Stimulated activated CD8-positive, alpha-beta memory T cell treated with anti-CD3 and anti-CD28 coated beads, Interleukin-15, amount 100 ng/mL, for 48 hours (primary cell): ENCODE measurements at places on chromosomes 13 and 19.

DNA sequence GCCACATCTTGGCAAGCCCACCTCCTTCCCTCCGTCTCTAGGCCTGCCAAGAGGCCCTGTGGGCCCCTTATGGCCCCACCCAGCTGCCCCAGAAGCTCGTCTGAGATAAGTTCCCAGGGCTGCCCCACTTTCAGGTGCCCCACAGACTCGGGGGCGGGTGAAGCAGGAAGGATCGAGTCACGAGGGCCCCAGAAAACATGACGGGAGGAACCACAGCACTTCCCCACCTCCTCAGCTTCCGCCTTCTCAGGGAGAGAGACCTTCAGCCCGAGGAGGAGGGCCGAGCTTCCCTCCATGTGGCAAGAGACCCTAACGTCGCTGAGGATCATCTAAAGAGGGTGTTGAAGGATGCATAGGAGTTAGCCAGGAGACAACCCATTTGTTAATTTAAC, 4.5 kb upstream of the IL12RB1 start:
- peak; percentile 83 for DNase-seq

GRCh38 chr13:57114945-57115344, 25.8 kb upstream of the PRR20A start:
- no peak for DNase-seq

DNA sequence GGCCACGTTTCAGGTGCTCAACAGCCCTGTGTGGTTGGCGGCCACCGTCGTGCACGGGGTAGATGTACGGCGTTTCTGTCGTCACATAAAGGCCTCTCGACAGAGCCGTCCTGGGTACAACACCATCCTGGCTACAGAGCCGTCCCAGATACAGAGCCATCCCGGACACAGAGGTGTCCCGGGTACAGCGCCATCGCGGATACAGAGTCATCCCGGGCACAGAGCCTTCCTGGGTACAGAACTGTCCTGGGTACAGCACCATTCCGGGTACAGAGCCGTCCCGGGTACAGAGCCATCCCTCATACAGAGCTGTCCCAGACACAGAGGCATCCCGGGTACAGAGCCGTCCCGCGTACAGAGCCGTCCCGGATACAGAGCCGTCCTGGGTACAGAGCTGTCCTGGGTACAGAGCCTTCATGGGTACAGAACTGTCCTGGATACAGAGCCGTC, 222.7 kb upstream of the SOX1 start:
- DNase-seq = no peak

- no peak for DNase-seq
Measured at GRCh38 chr19:16095071-16095571, 16.6 kb upstream of the RAB8A start.

- DNase-seq = no peak
Measured at GRCh38 chr19:535017-535835, 3.7 kb downstream of the CDC34 start.

- no peak for DNase-seq
Measured at GRCh38 chr13:43273362-43273761, 250.0 kb downstream of the DNAJC15 start.

GRCh38 chr13:87122551-87122950, 548.6 kb upstream of the SLITRK5 start:
- DNase-seq = no peak

DNA sequence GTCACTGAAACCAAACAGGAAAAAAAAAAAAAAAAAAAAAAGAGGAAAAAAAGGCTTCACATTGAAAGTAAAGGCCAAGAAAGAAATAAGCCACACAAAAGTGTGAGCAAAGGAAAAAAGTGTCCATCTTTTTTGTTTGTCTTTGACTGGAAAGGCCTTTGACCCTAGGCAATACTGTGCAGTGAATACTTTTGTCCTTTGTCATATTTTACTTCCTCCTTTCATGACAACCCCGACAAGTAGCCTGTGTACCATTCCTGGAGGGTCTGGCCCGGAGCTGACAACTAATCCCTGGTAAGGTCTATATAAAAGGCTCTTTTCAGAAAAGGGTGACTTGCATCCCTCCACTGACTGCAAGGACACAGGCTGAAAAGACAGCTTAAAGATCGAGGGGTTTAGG, 12.9 kb upstream of the MICU2 start:
- DNase-seq = no peak

GRCh38 chr13:58300974-58301681, 669.6 kb downstream of the PCDH17 start:
- DNase-seq = no peak

DNA sequence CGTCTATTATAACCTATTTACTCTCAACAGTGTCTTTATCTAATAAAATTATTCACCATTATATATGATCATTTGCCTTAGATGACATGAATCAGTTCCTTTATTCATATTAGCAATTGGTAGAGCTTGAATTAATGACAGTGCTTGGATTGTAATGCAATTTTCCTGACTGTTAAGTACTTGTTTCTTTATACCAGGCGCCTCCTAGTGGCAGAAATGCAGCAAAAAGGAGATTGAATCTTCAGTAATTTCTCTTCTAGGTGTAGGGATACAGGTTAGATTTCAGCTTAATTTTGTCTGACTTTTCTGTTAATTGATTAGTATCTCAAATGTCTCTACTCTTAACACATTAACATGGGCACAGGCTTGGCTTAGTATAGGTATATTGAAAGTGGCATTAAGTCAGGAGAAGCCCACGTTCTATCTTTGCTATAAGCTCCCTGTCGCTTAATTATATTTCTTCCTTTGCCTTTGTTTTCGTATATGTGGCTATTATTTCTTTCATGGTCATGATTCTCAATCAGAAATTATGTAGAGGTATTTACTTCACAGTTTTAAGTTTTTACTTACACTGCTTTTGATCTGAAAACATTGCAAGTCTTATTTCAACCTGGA, 9.1 kb upstream of the LHFPL6 start:
- DNase-seq = peak; percentile 9

DNA sequence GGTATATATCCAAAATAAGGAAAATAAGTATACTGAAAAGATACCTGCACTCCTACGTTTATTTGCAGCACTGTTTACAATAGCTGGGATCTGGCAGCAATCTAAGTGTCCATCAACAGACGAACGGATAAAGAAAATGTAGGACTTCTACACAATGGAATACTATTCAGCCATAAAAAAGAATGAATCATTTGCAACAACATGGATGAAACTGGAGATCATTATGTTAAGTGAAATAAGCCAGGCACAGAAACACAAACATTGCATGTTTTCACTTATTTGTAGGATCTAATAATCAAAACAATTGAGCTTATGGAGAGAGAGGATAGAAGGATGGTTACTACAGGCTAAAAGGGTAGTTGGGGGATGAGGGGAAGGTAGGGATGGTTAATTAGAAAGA, 494.0 kb downstream of the UQCRFS1 start:
- no peak for DNase-seq

GRCh38 chr19:5960005-5961001, 17.6 kb downstream of the RANBP3 start:
- DNase-seq = no peak

GRCh38 chr13:30971575-30971974, 39.1 kb downstream of the TEX26 start:
- no peak for DNase-seq

DNA sequence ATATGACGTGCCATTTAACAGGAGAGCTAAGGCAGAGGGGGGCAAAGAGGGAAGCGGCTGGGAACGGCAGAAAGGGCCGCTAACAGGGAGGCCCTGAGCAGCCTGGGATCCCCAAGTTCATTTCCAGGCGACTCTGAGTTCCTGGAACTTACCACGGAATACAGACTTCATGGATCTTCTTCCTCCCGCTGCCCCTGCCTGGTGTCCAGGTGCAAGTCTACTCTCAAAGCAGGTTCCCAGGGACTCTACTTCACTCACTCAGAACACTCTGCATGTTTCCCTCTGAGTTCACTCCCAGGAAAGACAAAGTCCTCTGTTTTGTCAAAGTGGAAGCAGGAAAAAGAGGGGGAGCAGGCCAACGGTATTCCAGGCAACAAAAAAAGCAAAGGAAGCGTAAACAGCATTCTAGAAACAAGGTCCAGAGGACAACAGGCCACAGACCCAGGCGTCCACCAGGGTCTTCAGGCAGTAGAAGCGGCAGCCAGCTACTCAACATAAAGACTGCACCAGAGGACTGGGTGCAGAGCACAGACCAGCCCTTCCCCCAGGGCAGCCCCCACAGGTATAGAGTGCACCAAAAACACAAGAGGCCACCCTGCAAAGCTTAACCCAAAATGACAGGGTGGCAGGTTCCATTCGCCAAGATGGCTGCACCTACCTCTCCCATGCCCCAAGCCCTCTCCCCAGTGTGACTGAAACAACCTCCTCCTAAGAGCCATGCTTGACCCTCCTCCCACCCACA, 3.0 kb downstream of the MIER2 start:
- DNase-seq = no peak

GRCh38 chr13:52159159-52159982, at the start of gene NEK3:
TSS of gene NEK3 (minus strand) at chr13:52159597. CDS start at chr13:52156191, 3,406 bp downstream.
- peak; percentile 13 for DNase-seq

GRCh38 chr19:49437231-49437630, 4.1 kb downstream of the SLC17A7 start:
- no peak for DNase-seq

DNA sequence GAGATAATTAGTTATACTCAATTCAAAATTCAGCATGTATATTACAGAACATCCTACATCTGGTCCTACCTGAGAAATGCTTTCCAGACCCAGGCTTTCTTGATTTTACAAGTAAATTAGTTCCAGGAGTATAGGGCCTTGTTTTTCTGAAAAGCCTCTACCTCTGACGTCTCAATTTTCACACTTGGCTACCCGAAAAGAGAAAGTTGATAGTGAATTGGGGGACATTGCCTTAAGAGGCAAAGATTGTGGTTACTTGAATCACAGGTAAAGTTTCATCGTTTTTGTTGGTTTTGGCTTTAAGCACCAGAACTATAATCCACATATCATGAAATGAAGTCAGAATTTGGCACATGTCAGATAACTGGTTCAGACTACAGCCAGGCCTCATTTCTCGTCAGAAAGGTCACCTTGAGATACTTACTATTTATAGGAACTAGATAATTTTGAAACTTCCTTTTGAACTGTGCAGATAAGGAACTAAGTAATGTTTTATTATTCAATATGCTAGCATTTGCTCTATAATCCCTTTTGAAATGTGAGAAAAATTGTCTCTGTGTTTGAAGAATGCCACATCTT, 30.8 kb downstream of the FAM124A start:
- no peak for DNase-seq

GRCh38 chr19:31502536-31503170, 153.4 kb upstream of the TSHZ3 start:
- no peak for DNase-seq

GRCh38 chr13:52925775-52926285, 77.4 kb upstream of the PCDH8 start:
- DNase-seq = no peak

DNA sequence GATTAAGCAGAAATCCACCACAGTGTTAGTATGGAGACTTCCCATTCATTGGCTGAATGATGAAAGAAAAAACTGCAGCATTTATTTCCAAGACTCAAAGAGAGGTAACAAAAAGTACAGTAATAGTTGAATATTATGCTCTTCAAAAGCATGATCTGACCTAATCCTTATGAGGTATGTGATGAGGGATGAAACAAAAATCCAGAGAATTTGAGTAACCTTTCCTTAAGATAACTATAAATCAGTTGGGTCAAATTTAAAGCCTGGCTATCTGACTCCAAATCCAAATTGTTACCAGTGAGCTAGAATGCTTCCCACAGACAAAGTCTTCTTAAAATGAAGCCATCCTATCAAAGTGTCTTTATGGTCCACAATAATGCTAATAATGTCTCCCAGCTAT, 38.1 kb downstream of the NUFIP1 start:
- no peak for DNase-seq

DNA sequence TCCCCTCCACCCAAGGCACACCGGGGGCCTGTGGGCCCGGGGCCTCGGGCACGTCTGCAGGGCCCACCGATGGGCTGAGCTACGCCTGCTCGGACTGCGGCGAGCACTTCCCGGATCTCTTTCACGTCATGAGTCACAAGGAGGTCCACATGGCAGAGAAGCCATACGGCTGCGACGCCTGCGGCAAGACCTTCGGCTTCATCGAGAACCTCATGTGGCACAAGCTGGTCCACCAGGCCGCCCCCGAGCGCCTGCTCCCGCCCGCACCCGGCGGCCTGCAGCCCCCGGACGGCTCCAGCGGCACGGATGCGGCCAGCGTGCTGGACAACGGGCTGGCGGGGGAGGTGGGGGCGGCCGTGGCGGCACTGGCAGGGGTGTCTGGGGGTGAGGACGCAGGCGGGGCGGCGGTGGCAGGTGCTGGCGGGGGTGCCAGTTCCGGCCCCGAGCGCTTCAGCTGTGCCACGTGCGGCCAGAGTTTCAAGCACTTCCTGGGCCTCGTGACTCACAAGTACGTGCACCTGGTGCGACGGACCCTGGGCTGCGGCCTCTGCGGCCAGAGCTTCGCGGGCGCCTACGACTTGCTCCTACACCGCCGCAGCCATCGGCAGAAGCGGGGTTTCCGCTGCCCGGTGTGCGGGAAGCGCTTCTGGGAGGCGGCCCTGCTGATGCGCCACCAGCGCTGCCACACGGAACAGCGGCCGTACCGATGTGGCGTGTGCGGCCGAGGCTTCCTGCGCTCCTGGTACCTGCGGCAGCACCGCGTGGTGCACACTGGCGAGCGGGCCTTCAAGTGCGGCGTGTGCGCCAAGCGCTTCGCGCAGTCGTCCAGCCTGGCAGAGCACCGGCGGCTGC, 8.6 kb downstream of the ZNF784 start:
- no peak for DNase-seq

GRCh38 chr19:12821761-12822160, 12.6 kb downstream of the RTBDN start:
- DNase-seq = no peak

DNA sequence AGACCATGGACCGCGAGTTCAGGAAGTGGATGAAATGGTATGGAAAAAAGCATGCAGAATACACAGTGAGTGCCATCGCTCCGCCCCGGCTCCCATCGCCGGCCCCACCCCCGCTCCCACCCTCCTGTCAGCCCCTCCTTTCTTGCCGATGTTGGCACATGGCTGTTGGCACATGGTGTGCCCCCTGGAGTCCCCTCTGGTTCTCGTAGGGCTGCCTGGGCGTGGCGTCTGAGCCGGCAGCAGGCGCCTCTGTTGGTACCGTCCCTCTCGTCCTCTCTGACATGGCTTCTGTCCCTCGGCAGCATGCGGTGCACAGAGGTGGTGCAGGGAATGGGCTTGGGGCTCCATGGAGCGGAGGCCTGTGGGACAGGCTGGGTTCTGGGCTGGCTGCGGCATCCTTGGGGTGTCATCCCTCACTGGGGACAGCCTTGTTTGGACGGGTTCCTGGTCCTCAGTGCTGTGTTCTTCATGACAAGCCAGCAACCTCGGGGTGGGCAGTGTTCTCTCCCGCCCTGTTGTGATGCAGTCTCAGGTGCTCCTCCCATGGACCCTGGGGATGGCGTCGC, 30.9 kb downstream of the DOT1L start:
- DNase-seq = no peak

DNA sequence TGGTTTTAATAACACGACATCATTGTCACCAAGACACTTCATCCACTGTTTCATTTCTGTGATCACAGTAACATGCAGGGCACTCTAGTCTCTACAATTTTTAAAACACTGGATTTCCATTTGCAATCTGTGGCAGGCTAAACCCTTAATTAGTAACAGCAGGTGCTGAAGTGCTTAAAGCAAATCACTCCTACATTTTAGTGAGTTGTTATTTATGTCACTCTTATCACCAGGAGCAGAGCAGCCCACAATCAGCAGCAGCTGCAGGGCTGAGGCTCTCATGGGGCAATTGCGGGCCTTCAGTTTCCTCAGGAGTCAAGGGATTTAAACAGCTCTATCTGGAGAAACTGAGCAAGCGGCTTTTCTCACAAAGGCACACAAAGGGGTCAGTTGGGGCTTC, 1.6 kb downstream of the SOHLH2 start:
- no peak for DNase-seq
